Caudate nucleus (tissue), 63 donors: ENCODE measurements at places on chromosomes 7 and 10.

DNA sequence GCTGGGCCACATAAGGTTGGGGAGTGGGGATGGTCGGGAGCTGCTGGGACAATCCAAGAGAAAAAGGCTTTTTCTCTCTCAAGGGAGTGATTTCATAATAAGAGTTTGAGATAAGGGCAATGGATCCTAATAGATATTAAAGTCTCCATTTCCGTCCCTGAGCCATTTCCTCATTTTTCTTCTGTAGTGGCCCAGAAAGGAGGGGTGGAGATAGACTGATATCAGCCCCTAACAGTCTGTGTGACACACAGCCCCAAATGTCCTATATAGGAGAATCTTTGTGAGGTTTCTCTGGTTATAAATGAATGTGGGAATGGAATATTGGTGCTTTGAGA, 35.2 kb downstream of the PRSS2 start:
- DNase-seq, result no peak

GRCh38 chr10:48990226-48990625, 50.6 kb upstream of the LRRC18 start:
- DNase-seq, result no peak

- no peak for DNase-seq
These were observed 43.3 kb downstream of the ZMIZ1 start for GRCh38 chr10:79111846-79112614.

- DNase-seq, result no peak
These were observed 5.8 kb downstream of the KCND2 start for GRCh38 chr7:120278773-120279172.

DNA sequence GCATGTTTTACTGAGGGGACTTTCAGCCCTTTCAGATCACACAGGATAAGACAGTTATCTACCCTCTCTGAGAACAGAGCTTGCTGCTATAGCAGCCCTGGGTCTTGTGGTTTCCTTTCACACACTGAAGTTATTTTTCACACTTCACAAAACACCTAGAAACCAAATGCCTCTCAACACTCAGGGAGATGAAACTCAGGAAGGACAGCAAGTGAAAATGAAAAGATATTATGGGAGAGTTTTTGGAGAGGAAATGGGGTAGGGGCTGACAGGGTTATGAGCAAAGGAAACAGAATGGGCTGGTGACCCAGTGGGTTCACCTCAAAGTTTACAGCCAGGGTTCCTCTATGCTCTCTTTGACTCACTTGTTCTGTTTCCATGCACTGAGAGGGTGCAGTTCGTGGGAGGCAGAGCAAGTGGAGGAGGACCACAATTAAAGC, 17.0 kb upstream of the GIMAP2 start:
- no peak for DNase-seq

GRCh38 chr7:83548250-83548649, 100.7 kb downstream of the SEMA3E start:
- DNase-seq, result no peak

DNA sequence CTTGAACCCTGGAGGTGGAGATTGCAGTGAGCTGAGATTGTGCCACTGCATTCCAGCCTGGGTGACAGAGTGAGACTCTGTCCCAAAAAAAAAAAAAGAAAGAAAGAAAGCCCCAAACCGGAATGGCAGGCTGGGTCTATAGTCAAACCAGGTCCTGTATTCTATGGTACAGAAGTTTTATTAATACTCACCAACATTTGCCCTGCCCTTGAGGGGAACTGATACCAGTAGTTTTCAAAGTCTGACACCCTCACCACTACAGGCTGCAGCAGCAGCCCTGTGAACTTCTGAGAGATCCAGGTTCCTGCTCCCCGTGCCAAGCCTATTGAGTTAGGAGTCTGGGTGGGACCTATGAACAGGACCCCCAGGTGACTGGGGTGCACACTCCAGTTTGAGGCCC, 80.6 kb downstream of the RGS10 start:
- no peak for DNase-seq

DNA sequence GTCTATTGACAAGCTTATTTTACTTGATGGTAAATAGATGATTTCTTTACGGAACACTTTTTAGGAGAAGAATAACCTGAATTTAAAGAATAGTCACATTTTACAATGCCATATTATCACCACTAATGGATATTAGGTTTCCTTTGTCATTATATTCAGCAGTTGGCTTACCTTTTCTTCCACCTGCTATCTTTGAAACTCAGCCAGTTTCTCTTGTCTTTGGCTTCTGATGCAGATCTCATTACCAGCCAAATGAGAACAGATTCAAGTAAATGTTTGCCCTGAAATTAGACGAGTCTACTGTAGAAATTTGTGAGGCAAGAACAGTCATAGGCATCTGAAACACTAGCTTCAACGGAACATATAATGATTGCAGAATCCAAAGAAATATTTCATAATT, 85.5 kb upstream of the OIT3 start:
- no peak for DNase-seq

GRCh38 chr10:103911021-103911459, 6.9 kb downstream of the STN1 start:
- DNase-seq, result no peak

DNA sequence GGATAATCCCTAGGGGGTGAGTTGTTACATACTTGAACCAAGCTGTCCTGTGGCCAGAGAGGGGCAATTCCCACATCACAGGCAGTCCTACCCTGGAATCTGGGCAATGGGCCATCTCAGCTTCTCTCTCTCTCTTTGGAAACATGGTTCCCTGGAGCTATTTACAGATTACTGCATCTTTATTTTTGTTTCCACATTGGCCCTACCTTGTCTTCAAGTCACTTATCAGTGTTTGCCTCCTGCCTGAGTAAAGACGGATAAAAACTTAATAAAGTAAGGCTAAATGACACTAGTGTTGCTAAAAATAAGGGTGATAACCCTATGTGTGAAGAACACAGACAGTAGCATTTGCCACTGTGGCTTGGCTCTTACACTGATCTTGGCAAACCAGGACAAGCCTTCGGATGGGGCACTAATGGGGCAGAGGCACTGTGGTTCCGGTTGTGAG, 228.2 kb downstream of the GFRA1 start:
- DNase-seq, result no peak

DNA sequence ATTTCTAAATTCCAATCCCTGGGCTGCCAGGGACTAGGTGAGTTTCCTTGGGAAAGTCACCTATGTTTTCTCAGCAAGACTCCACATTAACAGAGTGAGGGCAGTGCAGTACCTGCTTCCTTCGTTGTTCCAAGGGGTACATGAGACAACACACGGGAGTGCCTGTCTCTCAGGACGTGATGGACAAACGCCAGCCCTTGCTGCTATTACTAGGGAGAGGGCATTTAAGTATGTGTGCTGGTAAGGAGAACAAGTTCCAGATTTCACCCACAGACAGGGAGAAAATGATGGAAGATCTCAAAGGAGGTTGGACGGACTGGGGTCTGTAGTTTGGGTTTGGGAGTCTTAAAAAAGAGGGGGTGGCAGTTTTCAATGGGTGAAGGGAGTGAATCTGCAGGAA, 195.7 kb downstream of the HERPUD2 start:
- no peak for DNase-seq

DNA sequence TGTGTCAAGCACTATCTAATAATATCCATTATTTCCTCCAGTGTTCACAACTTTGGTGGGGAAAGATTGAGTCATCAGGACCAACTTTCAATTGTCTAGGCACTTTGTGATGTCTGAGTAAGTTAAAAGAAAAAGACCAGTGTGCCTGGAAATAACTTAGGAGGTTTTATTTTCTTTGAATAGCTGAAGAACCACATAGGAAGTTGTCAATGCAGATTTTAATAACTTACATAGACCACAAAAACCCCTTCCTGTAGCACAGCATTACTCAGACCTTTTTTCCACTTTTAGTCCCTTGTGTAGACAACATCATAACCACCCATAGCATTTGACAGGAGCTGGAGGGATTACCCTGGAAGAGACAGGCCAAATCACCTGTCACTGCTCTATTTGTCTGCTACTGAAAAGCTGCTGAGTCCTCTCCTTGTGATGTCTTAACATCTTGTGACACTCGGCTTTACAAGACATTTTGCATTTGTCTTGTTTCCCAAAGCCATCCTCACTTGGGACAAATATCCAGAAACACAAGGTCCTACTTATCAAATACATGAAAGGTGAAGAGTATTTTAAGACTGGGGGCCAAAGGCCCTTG, 241.5 kb upstream of the PTER start:
- no peak for DNase-seq

DNA sequence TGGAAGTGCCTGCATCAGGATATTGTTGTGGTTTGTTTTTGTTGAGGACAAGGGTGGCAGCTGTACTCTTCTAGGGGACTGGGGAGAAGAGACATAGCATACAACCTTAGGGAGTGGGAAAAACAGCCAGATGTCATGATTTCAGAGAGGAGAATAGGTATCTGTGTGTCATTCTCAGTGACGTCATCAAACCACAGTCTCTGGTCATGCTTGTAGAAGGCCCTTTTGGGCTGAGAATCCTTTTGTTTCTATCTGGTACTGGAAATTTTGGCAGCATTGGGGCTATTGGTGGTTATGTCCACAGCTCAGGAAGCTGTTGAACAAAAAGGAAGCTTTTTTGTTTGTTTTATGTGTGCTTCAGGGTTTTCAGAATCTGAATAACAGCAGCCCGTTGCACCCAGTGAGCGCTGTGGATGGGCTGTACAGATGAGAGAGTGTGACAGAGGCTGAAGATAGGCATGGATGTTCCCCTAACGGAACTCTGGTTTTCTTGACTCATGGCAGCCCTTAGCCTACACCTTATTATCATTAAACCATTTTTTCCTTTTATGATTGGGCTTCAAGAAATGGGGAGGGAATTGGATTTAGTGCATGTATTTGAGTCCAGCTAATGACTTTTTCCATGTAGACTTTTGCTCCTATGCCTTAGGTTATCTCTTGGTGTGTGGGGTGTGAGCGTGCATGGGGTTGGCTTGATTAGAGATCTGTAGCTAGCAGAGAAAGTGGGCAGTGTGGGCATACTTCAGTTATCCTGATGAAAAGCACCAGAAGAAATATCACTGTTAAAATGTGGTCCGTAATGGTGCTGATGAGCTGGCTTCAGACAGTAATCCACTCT, 65.7 kb downstream of the SND1 start:
- no peak for DNase-seq

DNA sequence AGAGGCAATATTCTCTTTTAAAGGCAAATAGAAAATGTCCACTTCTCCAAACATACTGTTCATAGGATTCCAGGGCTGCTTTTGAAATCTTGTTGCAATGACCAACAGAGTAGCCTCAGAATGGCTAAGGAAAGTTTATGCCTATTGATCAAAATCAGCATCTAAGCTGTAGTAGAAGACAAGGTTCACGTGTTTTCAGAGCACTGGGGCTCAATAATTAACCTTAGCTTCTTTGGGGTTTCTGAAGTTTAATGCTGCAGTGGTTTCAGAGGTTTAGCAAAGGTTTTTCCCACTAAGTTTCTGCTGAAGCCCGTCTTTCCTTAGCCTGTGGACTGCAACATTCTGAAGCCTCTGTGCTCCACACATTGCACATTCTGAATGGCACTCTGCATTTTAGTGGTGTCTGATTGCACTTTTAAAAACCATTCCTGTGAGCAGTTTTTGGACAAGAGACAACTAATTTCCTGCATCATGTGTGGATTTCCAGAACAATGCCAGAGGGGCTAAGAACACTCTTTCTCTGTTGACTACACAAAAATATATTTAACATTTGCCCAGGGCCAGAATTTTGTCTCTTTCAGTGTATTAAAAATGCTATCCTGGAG, 342.5 kb downstream of the PTEN start:
- DNase-seq, result no peak

DNA sequence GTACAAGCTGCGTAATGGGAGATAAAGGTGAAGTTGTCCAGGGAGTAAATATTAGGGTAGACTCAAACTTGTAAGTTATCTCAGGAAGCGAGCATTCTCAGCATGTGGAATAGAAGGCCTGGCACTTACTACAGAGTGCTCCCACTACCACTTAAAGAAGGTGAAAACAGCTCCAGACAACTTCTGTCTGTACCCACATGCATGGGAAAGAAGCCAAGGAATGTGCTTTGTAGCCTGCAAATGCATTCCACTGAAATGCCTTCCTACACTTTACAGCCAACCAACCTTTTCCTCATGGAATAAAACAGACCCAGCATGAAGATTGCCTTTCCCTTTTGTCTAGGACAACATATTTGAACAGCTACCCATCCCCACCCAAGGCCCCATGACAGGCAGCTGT, 45.4 kb upstream of the NPSR1 start:
- no peak for DNase-seq

DNA sequence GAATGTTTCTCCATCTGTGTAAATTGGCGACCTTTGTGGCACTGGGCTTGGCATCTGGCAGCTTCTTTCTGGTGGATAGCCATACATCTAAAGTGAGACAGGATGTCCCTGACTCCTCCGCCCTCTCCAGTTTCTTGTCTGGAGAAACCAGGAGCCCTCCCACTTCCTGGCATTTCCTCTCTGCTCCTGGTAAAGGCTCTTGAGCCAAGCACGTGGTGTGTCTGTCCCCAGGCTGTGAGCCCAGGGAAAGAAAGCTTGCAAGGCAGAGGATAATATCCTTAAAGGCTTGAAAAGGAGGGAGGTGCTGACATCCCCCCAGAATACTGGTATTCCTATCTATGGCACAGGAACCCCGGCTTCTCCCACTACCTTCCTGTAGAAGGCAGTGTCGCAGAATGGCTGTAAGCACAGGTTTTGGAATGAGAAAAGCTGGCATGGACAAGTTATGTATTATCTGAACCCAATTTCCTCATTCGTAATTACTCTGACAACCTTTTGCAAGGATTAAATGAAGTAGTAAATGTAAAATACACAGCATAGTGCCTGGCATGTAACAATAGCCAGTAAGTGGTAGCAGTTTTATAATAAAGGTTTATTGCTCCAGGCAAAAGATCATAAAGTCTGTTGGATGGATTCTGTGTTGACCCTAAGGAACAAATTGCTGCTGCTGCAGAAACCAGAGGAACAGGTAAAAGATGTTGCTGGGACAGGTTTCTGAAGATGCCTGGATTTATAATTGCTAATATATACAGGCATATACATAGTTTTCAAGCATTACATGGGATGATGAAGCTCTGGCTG, 11.8 kb upstream of the ACSL5 start:
- no peak for DNase-seq

GRCh38 chr7:116678780-116679179, 6.8 kb downstream of the MET start:
- no peak for DNase-seq

- DNase-seq, result no peak
These were observed 26.5 kb upstream of the TMEM248 start for GRCh38 chr7:66894463-66895080.

- DNase-seq, result no peak
These were observed 323.3 kb downstream of the CRPPA start for GRCh38 chr7:16098058-16098457.

DNA sequence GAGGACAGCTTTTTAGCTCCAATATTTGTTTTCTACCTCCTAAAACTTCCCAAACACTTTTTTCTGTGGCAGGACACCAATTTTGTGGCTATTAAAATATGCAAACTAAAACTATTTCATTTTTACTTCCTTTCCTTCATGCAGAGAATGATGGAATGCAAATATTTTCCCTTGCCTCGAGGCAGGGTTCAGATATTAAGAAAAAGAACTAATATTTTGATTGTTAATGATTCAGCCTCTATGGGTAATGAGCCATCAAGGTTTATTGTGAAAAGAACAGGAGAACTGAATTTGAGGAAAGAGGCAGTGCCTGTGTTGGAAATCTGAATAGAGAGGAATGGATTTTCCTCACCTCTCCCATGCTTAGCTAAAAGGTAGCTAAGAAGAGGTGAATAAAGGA, 43.1 kb upstream of the CASD1 start:
- DNase-seq, result no peak

- DNase-seq, result no peak
These were observed 9.4 kb downstream of the NUDT5 start for GRCh38 chr10:12186323-12186722.

GRCh38 chr10:117134306-117135025, 3.6 kb downstream of the VAX1 start:
- DNase-seq, result no peak

- DNase-seq, result no peak
These were observed 5.4 kb downstream of the MBLAC1 start for GRCh38 chr7:100132126-100132525.
